Epithelial cell of proximal tubule (primary cell): ENCODE measurements at places on chromosomes 13 and 19. TPM values are rescaled to one million over a fixed set of nuclear protein-coding genes. Genes with fewer than 3 reads are reported as not detected.

GRCh38 chr19:30679789-30680188 lies 307.6 kb downstream of the ZNF536 start:
- no peak for DNase-seq

DNA sequence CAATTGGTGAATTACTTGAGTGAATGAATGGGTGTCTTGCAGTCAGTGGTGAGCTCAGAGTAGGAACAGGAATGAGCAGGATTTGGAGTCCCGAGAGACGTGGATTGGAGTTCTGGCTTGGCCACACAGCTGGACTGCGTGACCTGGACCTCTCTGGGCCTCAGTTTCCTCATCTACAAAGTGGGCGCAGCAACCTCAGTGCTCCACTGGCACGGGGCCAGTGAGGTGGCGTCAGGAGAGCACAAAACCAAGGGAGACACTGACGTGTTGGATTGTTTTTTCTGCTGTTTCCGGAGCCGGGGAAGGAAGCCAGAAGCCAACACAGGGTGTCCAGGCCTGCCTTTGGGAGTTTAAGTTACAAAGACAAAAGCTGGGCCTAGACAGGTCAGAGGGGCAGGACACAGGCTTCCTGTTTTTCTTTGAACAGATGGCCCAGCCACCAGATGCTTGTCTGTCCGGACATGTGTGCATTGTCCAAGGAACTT lies 6.5 kb upstream of the DOCK6 start:
- no peak for DNase-seq

DNA sequence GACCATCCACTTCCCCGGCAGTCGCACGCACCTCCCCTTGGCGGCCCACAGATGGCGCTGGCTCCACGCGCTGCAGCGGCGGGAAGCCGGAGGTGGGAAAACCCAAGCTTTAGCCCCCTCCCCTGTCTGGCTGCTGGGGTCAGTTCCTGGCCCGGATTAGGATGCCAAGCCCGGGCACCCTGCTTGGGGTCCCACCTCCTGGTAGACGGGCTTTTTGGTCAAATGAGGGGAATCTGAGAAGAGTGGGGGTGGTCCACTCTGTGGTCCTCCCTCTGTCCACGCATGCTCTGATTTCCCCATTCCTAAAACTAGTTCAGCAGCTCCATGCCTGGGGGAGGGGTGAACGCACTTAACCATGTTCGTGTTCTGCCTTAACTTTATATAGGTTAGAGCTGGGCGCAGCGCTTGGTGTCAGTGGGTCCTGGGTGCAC lies 8.1 kb upstream of the ADGRE2 start:
- no peak for DNase-seq

The FGF9 gene
- 0.22 and 0.75 TPM in 2 replicates for total RNA-seq

The IZUMO2 gene
- total RNA-seq = 0.29 TPM in 1 of 2 replicates, not detected in the other

- peak; percentile 91 for DNase-seq
Observed at GRCh38 chr19:37931881-37932655, 25.1 kb downstream of the SIPA1L3 start.

DNA sequence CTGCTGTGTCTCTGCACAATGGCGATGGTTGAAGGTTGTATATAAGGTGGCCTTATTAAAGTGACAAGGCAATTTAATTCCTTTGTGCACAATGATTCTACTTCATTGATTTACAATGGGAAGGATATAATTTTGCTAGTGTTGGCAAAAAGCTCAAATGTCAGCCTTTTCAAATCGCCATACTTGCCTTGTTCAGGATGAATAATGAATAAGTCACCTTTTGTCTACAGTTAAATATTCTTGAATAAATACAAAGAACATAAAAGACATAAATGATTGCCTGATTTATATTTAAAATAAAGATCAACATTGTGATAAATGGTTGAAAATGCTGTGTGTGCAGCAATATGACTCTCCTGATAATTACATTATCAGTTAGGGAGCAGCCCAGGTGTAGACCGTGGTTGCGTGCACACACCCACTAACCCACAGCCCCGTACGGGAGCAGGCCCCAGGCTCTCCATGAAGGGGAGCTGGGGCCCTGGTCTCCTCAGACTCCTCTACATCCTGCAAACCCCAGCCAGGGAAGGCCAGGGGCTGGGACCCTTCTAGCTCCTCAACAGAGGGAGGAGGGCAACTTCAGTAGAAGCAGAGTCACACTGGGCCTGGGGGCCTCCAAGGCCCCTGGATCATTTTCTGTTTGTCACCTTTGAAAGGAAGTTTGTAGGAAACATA lies 64.9 kb downstream of the TEX29 start:
- DNase-seq = no peak

The CBLC gene
- total RNA-seq = 16.1 and 27.2 TPM in 2 replicates

- no peak for DNase-seq
Observed at GRCh38 chr19:42762789-42763188, 2.7 kb downstream of the PSG8 start.

GRCh38 chr19:53909471-53910169 lies 542 bp downstream of the CACNG7 start:
- DNase-seq = no peak

DNA sequence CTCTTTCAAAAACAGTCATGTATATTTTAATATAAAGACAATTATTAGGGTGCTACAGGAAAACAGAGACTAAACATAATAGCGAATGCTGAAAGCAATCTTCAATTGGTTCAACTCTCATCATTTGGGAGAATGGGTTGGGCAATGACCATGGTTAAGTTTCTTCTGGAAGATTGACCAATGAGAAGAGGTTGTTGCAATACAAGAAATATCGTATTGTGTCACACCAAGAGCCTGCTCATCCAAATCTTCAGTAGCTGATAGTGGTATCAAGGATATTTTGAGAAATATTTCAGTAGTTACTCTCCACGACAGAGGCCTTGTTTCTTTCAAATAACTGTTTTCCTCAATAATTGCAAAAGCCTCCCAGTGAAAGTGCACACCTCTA lies 83.0 kb upstream of the FNDC3A start:
- no peak for DNase-seq

GRCh38 chr19:54795758-54796157 lies 7.7 kb upstream of the KIR2DL4 start:
- no peak for DNase-seq

GRCh38 chr19:42129399-42130253 lies 2.6 kb downstream of the POU2F2 start:
- no peak for DNase-seq

GRCh38 chr19:2251106-2252054 lies 2.3 kb downstream of the AMH start:
- DNase-seq = no peak

GRCh38 chr19:1109032-1109551 lies 5.3 kb downstream of the GPX4 start:
- DNase-seq = no peak

The IL17D gene
- 0.22 and 0.35 TPM in 2 replicates for total RNA-seq

The TRPM4 gene
- 11.6 and 13.3 TPM in 2 replicates for total RNA-seq

DNA sequence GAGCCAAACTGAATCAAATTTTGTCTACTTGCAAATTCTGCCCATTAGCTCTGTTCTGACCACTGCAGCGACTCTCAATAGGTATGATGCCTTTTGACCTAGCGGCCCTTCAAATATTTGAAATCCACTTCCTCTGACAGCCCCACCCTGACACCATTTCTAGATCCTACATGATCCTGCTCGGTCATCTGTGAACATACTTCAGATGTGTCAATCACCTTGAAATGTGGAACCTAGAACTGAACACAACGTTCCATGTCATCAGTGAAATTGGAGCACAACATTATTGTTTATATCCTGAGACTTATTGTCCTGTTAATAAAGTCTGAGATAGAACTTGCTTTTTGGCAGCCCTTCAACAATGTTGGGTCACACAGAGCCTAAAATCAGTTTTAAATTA lies 98.2 kb downstream of the UBL3 start:
- no peak for DNase-seq

GRCh38 chr19:39752390-39752789 lies 14.6 kb upstream of the CLC start:
- no peak for DNase-seq

The ZNF701 gene
- 7.6 and 8.8 TPM in 2 replicates for total RNA-seq

GRCh38 chr13:108368250-108368905 lies 98.9 kb downstream of the TNFSF13B start:
- DNase-seq = no peak

DNA sequence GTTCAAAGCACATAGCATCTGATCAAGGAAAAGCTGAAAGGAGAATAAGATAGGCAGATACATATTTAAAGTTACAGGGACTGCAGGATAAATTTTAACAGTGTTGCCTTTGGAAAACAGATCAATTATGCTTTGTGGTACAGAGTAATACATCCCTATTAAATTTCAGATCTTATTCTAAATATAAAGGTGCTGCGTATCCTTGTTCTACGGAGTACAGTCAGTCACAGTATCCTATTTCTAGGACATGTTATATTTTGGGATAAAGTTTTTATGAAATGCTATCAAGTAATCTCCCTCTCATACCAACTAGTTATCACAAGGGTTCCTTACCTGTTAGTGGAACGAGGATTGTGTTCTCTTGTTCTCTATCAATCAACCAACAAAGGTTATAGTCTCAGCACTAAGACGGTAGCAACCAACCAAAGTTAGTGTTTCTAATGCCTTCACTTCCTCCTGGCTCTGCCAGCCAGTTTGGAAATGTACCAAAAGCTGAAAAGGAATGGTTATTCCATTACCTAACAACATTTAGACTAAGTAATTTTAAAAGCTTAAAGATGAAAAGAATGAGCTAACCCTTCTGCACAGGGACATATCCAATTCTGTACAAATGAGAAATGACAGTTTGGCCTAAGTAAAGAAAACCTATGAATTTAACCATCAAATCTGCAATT lies 35.2 kb downstream of the TSC22D1 start:
- DNase-seq = no peak

The DDX49 gene
- 48.6 and 58.5 TPM in 2 replicates for total RNA-seq

The ZNF382 gene
- total RNA-seq = 3.9 and 8.6 TPM in 2 replicates

GRCh38 chr19:55836340-55836739 lies at the start of gene NLRP4:
NLRP4 (plus strand) TSS chr19:55836540; CDS start chr19:55852081, 15,541 bp downstream.
- no peak for DNase-seq

The TLE6 gene
- total RNA-seq = 0.58 and 1.0 TPM in 2 replicates

The EPS8L1 gene
- 17.3 and 33.8 TPM in 2 replicates for total RNA-seq

The NXNL1 gene
- total RNA-seq = not detected in 2 replicates

The C19orf33 gene
- 267 and 305 TPM in 2 replicates for total RNA-seq

GRCh38 chr19:39970425-39970674 lies 615 bp upstream of the PSMC4 start:
- DNase-seq = no peak

- no peak for DNase-seq
Observed at GRCh38 chr13:95643936-95644598, 439 bp downstream of the DZIP1 start.

GRCh38 chr19:3175781-3176714 lies 2.5 kb upstream of the S1PR4 start:
- DNase-seq = peak; percentile 42

DNA sequence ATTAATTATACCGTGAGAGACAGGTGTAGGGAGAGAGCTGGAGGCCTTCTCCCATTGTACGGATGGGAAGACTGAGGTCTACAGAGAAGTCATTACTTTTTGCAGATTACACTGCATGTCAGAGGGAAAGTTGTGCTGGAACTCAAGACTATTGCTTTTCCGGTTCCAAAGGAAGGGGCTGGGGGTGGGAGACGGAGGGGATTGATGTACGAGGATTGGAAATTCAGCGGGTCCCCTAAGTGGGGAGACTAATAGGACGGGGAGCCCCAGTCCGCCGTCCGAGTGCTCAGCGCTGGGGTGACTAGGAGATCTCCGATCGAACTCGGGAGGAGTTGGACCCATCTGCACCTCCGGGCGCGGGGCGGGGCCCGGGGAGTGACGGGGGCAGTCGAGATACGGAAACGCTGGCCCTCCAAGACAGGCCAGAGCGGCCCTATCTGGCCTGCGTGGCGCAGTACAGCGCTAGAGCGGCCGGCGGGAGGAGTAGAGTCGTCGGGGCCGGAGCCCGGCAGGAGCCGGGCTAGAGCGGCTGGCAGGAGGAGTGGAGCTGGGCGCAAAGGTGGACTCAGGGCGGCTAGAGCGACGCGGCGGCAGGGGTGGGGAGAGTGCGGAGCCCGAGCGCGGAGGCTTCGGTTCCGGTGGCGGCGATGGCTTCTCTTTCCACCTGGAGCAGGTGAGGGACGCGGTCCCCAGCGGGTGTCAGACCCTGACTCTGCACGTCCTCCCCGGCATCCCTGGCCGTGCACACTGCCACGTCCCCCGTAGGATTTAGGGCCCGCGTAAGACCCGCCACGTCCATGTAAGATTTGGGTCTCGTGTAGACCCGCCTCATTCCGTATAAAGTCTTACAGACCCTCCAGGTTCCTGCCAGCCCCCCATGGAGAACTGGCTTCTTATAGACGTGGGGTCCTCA lies 1.1 kb downstream of the ARHGEF1 start:
- peak; percentile 52 for DNase-seq

DNA sequence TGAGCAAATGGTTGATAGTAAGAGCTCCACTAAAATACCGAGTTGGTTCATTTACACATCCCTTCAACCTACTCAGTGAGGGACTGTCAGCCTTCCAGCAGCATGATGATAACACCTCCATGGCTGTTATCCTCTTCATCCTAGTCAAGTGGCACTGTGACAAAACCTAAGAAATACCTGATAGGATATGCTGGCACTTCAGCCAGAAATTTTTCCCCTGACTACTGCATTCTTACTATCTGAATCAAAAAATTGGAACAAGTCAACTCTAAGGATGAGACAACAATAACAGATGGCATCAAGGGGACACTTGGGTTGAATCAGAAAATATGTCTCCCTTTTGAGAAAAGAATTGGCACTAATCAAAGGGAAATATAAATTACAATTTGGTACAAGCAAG lies 193.9 kb downstream of the KCTD12 start:
- DNase-seq = no peak

GRCh38 chr19:16878181-16878965 lies 10.4 kb upstream of the F2RL3 start:
- DNase-seq = no peak

GRCh38 chr13:20616059-20616797 lies 49.3 kb downstream of the IFT88 start:
- DNase-seq = no peak

GRCh38 chr19:15072930-15073647 lies 8.9 kb upstream of the OR1I1 start:
- DNase-seq = no peak

GRCh38 chr19:53195265-53195903 lies 2.2 kb upstream of the ZNF665 start:
- DNase-seq = peak; percentile 51

DNA sequence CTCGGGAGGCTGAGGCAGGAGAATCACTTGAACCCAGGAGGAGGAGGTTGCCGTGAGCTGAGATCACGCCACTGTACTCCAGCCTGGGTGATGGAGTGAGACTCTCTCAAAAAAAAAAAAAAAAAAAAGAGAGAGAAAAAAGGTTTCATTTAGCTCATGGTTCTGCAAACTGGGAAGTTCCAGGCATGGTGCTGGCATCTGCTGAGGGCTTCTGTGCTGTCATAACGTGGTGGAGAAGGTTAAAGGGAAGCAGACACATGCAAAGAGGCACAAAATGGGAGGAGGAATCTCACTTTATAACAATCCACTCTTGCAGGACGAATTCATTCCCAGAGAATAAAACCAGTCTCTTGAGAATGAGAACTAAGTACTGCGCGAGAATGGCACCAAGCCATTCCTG lies 34.9 kb upstream of the SIAH3 start:
- no peak for DNase-seq

DNA sequence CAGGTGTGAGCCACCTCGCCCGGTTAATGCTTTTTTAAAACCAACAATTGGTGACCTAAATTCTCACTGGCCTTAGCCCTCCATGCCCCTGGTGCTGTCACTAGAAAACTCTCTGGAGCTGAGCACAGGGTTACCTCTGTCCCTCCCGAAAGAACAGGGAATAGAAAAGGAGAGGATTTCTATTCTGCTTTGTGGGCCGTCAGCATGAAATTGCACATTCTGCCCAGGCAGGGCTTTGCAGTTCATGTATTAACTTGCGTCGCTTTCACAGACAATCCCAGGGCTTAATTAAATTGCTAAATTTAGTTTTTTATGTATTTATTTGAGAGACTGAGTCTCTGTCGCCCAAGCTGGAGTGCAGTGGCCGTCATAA lies 583 bp upstream of the ZNF480 start:
- no peak for DNase-seq

GRCh38 chr19:31308781-31309180 lies 40.5 kb downstream of the TSHZ3 start:
- no peak for DNase-seq
